ENCODE measurements at places on chromosomes 5 and 9.

DNA sequence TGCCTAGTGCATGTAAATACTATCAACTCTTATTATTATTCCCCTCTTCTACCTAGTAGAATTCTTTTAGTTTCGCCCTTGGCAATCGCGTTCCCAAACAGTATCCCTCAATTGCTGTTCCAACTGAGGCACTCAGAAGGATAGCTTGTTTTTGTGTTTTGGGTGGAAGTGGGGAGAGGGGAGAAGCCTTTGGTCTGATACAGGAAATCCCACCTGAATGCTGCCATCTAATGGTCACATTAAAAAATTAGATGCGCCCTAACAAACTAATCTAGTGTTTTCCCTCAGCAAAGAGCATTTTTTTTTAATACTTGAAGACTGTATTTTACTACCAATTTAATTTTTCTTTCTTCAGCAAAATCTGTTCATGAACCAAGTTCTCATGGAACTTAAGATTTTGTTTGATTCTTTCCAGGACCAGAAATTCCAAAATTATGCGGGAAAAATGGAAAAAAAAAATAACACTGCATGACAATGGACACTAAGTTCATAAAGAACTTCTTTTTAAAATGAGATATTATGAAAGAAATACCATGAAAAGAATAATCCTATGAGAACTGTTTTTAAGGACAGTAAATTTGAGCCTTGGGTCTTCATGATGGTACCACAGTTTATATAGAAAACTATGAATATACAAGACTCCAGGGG, 22.2 kb upstream of the GLDC start:
- DNase-seq: no peak
- H3K4me3 ChIP-seq: no peak overlapping the region
- H3K4me1 ChIP-seq: no peaks in the 10 kb centered on the region
- no peaks in the 10 kb centered on the region for H3K27me3 ChIP-seq

DNA sequence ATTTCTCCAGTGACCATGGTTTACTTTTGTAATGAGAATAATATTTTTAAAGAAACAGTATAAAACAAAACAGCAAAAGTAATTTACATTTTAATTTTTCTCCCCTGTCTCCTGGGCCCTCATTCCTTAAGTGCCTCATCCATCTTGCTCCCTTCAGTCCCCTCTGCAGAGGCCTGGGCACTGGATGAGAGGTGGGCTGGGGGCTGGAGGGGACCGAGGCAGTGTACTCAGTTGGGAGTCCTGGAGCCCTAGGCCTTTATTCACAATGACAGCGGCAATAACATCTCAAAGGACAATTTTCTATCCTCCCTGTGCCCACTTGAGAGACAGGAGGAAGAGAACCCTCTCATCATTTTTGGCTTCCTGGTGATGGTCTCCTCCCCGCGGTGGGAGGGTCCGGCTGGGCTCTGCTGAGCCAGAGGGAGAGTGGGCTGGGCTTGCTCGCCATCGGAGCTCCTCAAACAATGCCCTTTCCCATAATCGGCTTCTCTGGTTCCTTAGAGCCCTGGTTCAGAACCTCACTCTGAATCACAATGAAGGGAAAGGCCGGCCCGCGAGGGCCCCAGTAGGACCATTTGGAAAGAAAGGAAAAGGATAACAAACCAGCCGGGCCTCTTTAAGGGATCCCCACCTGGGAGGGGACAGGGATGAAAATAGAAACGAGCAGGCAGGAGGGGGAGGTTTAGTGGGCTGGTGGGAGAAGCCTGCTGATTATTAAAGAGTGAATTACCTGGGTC, 9.7 kb upstream of the SMIM32 start:
- no peak for DNase-seq
- H3K4me3 ChIP-seq: no peak overlapping the region
- H3K36me3 ChIP-seq: peaks cover 2% of the 10 kb centered on the region
- no peak overlapping the region for H3K27ac ChIP-seq

DNA sequence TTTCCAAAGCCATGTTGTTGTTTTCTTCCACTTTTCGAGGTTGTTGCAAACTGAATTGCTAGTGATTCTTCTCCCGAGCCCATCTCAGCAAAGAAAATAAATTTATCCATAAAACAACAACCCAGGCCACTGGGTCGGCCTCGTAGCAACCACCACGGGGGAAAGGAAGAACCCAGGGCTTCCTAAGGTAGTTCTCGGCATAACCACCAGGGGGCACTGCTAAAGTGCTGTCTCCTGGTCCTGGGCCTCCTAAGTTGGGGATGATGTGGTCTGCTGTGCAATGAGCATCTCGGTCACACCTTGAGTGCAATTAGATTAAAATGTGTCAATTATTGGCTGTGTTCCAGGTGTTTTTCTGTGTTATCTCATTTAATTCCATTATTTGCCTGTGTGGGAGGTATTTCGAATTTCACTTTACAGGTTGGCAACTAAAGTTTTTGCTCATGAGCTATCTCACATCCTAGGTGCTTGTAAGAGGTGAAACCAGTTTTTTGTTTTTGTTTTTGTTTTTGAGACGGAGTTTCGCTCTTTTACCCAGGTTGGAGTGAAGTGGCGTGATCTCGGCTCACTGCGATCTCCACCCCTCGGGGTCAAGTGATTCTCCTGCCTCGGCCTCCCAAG, 102.8 kb upstream of the DAP start:
- no peak overlapping the region for H3K27ac ChIP-seq
- peaks cover 33% of the 10 kb centered on the region for H3K27me3 ChIP-seq
- H3K4me3 ChIP-seq: no peak overlapping the region
- no peaks in the 10 kb centered on the region for H3K36me3 ChIP-seq

DNA sequence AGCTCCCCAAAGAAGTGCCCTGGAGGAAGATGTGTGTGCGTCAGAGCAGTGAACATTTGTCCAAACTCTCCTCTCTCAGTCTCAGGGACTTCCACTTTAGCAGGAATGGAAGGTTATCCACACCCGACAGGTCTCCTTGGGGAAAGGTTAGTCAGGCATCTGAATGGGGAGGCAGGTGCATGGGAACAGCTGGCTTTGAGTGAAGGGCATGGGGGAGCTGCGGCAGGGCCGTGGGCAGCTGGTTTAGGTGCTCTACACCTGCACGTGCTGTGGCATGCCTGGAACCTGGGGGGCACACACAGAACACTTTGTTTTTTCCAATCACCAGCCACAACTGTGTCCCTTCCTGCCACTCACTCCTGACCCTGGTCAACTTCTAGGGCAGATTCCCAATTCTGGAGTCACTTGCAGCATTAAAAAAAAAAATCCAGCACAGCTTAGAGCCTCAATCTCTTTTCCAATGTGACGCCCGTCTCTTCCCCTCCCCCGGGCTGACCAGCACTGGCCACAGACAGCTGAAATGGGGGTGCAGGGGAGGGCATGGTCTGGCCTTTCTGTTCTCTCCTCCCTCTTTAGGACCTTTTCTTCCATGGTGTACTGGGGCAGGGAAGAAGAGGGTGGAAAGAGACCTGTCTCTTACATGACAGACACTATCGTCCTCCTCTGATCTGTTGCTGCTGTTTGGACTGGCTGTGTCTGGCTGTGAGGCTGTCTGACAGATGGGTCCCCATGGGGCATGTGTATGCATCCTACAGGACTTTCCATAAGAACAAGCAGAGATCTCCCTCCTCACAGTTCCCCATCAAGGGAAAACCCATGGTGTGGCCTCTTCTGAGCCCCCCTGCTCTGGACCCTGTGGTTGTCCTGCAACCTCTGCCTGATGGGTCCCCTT, 9.5 kb upstream of the IL3 start:
- H3K4me3 ChIP-seq: no peak overlapping the region
- H3K27ac ChIP-seq: no peak overlapping the region
- H3K4me1 ChIP-seq: peaks cover 8% of the 10 kb centered on the region
- DNase-seq: no peak
- no peaks in the 10 kb centered on the region for H3K27me3 ChIP-seq

DNA sequence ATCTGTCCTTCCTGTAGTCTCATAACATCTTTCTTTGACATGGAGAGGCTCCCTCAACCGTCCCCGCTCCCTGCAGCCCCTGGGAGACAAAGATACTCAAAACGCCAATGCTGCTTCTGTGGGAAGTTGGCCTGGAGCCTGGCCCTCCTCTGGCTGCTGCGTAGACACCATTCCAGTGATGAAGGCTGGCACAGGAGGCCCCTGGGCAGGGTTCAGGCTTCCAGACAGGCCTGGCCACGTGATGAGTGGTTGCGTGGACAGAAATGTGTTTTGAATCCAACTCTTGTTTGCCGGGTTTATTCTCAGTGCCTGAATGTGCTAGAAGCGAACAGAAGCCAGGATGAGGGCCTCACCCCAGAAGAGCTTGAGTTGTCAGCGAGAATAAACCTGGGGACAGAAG, 43.2 kb upstream of the NKX2-5 start:
- H3K4me3 ChIP-seq: no peak overlapping the region
- no peak for DNase-seq
- no peak overlapping the region for H3K27ac ChIP-seq
- H3K36me3 ChIP-seq: no peaks in the 10 kb centered on the region
- H3K27me3 ChIP-seq: peaks cover 62% of the 10 kb centered on the region

DNA sequence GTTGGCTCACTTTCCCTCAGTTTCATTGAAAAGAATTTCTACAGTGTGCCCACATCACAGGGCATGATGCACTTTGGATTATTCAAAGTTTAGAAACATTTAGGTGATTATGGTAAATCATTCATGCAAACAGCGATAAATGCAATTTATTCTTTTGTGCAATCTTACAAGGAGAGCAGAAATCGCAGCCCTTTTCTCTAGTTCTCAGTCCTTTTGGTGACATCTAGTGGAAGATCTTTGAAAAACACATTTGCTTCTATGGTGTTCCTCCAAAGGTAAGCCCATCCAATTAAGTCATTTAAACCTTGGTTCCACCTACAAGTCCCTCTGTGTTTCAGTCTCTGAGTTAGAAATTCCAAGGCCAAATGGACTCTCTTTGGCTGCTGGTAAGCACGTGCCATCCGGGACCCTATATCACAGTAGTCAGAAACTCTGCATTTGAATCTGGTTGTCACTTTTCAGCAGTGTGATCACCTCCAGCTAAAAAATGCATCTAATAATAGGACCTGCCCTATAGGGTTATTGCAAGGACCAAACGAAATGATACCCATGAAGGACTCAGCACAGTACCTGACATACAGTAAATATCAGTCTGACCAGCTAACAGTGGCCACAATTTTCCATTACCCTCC, 66.4 kb downstream of the MACROH2A1 start:
- no peak overlapping the region for H3K4me3 ChIP-seq
- H3K27ac ChIP-seq: no peak overlapping the region
- peaks cover 7% of the 10 kb centered on the region for H3K36me3 ChIP-seq
- no peaks in the 10 kb centered on the region for H3K4me1 ChIP-seq

- DNase-seq: no peak
- no peak overlapping the region for H3K4me3 ChIP-seq
- H3K27ac ChIP-seq: no peak overlapping the region
- H3K36me3 ChIP-seq: peaks cover 3% of the 10 kb centered on the region
These were observed 139.3 kb upstream of the IER5L start for GRCh38 chr9:129317179-129318011.

- peaks cover 6% of the 10 kb centered on the region for H3K27me3 ChIP-seq
- H3K4me1 ChIP-seq: peaks cover 3% of the 10 kb centered on the region
- no peaks in the 10 kb centered on the region for H3K36me3 ChIP-seq
- no peak overlapping the region for H3K4me3 ChIP-seq
These were observed 25.7 kb upstream of the UGCG start for GRCh38 chr9:111870774-111871498.

- DNase-seq: no peak
- H3K4me1 ChIP-seq: no peaks in the 10 kb centered on the region
- no peaks in the 10 kb centered on the region for H3K36me3 ChIP-seq
- H3K4me3 ChIP-seq: no peak overlapping the region
- H3K27me3 ChIP-seq: no peaks in the 10 kb centered on the region
These were observed 231.4 kb downstream of the ARHGEF28 start for GRCh38 chr5:73857446-73857845.

- H3K27ac ChIP-seq: no peak overlapping the region
- H3K36me3 ChIP-seq: no peaks in the 10 kb centered on the region
- no peak for DNase-seq
- H3K4me1 ChIP-seq: no peaks in the 10 kb centered on the region
These were observed 217.5 kb upstream of the SGCD start for GRCh38 chr5:156109317-156110023.

- H3K36me3 ChIP-seq: no peaks in the 10 kb centered on the region
- no peaks in the 10 kb centered on the region for H3K27me3 ChIP-seq
- H3K27ac ChIP-seq: no peak overlapping the region
- no peak overlapping the region for H3K4me3 ChIP-seq
These were observed 37.9 kb upstream of the RAB3C start for GRCh38 chr5:58544926-58545325.

- peak overlapping the region; percentile 96 for H3K27ac ChIP-seq
- H3K36me3 ChIP-seq: peaks cover 47% of the 10 kb centered on the region
- no peak for DNase-seq
- peaks cover 65% of the 10 kb centered on the region for H3K4me1 ChIP-seq
- no peaks in the 10 kb centered on the region for H3K27me3 ChIP-seq
These were observed 3.0 kb downstream of the RNF145 start for GRCh38 chr5:159206368-159206767.

DNA sequence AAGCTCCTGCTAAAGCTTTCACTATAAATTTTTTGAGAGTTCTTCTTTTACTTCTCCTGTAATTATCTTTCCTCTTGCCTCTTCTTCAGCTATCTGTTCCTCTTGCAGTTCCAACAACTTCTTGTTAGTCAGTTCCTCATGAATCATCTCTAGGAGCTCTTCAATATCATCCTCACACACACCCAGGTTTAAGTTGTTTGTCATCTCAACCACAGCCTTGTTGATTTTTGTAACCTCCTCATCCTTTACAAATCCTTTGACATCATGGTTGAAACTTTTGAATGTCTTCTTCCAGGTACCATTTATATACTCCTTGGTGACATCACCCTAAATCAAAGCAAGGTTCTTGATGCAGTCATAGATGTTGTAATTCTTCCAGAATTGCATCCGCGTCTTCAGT, 106.3 kb upstream of the MAMDC2 start:
- H3K4me1 ChIP-seq: no peaks in the 10 kb centered on the region
- no peak overlapping the region for H3K4me3 ChIP-seq
- DNase-seq: no peak
- no peaks in the 10 kb centered on the region for H3K36me3 ChIP-seq

DNA sequence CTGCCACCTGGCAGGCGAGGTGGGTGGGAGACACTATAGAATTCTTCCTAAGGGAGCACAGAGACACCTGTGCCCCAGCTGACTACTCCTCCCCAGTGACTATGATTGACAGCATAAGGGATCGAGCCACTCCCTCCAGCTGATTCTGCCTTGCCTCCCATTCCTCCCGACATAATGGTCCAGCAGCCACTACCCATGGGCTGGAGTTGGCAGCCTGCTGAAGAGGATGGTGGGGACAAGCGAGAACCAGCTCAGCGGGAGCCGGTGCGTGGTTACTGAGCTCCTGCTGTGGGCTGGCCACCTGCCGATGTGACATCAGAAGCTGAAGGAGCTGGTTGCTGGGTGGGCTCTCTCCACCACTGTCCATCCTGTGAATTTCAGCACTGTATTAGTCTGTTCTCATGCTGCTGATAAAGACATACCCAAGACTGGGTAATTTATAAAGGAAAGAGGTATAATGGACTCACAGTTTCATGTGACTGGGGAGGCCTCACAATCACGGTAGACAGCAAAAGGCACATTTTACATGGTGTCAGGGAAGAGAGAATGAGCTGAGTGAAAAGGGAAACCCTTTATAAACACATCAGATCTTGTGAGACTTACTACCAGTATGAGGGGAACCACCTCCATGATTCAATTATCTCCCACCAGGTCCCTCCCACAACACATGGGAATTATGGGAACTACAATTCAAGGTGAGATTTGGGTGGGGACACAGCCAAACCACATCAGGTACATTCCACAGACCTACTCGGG, 12.1 kb upstream of the NCS1 start:
- H3K27me3 ChIP-seq: no peaks in the 10 kb centered on the region
- no peak overlapping the region for H3K27ac ChIP-seq
- no peak overlapping the region for H3K4me3 ChIP-seq

GRCh38 chr5:138980441-138980840, 105.3 kb upstream of the LRRTM2 start:
- DNase-seq: no peak
- peaks cover 36% of the 10 kb centered on the region for H3K4me1 ChIP-seq
- no peaks in the 10 kb centered on the region for H3K27me3 ChIP-seq
